ENCODE measurements at places on chromosomes 16 and 17.

DNA sequence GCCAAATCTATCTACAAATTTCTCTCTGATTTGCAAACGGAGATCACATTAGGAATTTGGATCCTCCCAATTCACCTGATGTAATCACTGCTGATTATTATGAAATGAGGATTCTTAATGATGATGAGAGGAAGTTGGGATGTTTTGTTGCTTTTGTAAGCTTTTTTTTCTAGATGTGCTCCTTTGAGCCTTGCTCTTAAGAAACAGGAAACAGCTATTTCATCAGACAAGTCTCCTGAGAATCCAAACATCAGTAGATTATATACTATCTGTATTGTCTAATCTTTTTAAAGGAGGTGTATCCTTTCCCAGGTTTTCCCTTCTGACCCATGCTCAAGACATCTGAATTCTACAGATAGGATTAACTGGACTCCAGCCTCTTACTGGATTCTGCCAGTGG is 73.3 kb downstream of the KIF2B start:
- DNase-seq = no peak

DNA sequence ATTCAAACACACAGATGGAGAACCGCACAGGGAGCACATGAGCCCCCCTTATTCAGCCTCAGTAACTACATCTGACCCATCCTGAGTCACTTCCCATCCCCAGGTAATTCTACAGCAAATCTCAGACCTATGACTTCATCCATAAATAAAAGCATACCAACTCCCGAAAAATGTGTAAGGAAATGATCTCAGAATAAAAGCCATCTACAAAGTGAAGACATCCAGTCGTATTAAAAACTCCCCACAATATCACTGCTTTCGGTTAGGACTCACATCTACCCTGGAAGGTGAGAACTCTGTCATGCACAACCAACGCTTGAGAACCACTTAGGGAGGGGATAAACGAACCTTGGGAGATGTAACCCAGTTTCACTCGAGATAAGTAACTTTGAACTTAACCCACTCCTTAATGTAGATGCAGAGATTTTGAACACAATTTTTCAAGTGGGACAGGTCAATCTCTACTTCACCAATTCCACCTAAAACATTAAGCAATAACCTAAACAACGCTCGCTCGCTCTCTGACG is 1.3 kb downstream of the USP36 start:
- peak; percentile 83 for DNase-seq

- no peak for DNase-seq
These were observed 251.5 kb upstream of the SOX9 start for GRCh38 chr17:71869293-71869692.

GRCh38 chr16:76265434-76266045 is 11.7 kb upstream of the CNTNAP4 start:
- peak; percentile 39 for DNase-seq

GRCh38 chr17:32553168-32553567 is 66.4 kb downstream of the CDK5R1 start:
- no peak for DNase-seq

DNA sequence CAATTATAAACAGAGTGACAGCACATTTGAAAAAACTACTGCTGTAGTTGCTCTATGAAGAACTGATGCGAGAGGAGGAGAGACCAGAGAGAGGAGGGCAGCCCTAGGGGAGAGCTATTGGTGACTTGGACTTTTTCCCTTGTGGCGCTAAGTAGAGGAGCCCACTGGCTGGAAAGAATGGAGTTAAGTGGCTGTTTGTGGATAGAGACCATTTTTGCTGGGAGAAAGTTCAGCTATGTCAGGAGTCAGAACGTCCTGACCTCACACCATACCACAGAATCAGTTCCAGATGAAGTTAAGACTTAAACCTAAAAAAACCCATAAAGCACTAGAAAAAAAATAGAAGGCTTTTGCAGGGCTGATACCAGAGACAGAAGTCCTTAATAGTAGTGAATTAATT is 2.0 kb downstream of the POLR2A start:
- no peak for DNase-seq

DNA sequence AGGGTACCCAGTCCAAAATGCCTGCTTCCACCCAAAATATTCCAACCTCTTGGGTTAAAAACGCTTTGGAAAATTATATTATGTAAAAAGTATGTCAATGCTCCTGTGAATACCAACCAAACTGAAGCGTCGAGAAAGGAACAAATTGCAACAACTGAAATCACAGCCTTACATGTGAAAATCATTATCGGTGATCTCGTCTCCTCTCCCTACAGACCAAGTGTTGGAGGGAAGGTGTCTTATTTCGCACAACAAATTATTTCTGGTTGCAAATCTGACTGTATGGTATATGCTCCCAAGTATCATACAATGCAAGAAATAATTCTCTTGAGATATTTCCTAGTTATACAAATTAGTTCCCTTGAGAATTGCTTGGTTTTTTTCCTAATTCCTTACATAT is 89.3 kb upstream of the CDYL2 start:
- no peak for DNase-seq

DNA sequence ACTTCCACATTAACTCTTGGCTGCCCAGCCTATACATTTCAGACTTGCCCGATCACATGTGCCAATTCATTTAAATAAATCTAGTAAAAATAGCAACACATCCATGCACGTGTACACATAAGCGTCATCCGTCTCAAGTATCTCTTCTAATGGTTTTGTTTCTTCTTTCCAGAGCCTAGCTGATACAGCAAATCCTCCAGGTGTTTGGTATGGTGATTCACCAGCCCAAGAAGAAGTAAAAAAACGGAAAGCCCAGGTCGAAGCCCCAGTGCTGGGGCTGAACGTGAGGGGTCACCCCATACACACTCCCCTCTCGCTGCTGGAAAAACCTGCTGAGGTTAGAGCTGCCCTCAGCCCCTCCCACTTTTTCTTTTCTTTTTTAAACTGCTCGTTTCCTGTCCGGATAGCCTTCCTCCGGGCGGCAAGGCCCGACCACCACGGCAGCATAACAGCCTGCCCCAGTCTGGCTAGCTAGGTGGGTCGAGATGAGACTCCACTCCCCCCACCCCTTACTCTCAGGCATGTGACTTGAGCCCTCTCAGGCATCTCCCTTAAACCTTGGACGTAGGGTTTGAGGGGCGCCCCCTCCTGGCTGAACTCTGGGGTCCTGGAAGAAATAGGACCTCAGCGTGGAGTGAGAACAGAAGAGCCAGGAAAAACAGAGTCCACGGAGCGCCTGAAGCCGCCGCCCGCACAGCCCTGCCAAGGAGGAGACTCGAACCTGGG is 13.9 kb upstream of the OR1F1 start:
- peak; percentile 52 for DNase-seq

- no peak for DNase-seq
These were observed 11.4 kb upstream of the KREMEN2 start for GRCh38 chr16:2952679-2953078.

DNA sequence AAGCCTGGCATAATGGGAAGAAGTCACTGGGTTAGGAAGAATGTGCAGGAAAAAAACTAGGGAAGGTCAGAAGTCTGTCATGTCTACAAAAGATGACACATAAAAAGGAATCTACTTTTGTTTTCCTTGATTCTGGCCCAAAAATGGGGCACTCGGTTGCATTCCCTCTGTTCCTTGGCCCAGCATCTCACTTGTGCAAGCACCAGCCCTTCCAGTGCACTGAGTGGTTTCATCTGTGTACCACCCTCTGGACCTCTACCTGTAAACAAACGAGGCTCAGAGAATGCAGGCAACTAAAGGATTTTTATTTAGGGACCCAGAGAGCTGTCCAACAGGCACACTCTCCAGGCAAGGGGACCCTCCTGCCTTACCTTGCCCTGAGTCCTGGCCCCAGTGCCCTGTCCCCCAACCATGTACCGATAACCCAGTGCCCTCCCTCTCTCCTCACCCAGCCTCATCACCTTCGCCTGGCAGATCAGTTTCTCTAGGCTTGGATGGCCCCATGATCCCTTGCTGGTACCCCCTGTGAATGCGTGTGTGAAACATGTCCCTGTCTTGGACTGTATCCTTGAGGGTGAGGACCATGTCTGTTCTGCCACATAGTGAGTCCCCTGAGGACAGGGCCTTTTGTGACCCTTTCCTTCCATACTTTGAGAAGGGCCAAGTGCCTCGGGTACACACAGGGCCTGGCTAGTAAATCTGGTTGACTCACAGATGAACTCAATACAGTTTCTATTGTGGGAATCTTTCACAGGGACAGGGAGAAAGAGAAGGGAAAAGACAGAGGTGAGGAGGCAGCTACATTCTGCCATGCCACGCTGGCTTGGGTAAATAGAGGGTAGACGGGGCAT is 13.3 kb downstream of the NXPH3 start:
- DNase-seq = no peak

DNA sequence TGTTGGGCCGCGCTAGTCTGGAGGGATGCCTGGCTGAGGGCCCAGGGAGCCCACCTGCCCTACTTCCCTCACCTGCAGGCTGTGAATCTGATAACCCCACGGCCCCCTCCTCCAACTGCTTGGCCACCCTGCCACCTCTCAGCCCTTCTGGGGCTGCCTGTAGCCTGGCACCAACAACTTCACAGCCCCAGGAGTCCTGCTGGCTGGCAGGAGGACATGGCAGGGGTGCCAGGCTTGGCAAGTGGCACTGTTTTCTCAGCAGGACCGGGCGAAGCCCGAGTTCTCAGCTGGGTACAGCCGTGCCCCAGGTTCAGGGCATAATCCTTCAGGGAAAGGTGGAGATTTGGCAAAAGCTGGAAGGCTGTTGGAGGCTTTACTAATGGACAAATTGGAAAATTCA is 129.6 kb downstream of the CMIP start:
- DNase-seq = no peak

DNA sequence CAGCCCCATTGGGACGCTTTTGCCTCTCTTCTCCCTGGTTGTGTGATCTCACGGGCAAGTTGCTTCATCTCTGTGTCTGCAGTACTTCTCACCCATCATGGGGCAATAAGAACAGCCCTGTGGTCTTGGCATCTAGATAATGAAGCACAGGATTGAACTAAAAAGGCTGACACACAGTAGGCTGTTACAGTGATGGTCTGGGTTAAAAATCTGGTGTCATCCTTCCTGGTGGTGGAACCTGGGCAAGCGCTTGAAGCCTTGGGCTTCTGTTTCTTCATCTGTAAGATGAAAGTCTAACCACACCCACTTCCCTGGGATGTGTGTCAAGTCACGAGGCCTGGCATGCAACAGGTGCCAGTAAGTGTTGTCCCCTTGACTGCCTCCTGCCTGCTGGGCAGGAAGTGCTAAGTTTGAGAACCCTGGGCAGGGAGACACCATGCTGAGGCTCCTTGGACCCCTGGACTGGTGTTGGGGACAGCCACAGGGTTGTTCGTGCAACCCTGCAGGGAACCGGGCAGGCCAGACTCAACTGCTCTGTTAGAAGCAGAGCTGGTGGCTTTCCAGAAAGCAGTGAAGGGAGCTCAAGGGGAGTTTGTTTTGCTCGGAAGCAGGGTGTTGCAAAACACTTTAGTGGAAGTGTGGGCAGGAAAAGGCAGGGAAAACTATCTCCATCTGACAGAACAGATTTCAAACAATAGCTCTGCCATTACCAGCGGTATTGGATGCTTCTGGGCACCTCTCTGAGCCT is 5.9 kb upstream of the MAP2K3 start:
- peak; percentile 58 for DNase-seq
